ENCODE measurements at places on chromosomes 4 and X.

DNA sequence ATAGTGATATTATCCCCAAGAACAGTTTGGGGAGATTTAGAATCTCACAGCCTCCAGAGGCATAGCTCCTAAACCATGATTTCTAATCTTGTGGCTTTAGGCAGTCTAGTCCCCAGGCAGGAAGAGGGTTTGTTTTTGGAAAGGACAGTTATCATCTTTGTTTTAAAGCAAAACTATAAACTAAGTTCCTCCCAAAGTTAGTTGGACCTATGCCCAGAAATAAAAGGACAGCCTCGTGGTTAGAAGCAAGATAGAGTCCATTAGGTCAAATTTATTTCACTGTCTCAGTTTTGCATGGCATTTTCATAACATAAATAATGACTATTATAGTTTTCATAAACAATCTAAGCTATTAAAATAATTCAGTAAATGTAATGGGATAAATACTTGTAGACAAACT, 120.5 kb downstream of the MAGEC2 start:
- DNase-seq, result no peak

GRCh38 chr4:176236946-176237345, 32.1 kb downstream of the ASB5 start:
- no peak for DNase-seq

- DNase-seq, result no peak
Observed at GRCh38 chr4:142035566-142035965, 399.2 kb downstream of the IL15 start.

DNA sequence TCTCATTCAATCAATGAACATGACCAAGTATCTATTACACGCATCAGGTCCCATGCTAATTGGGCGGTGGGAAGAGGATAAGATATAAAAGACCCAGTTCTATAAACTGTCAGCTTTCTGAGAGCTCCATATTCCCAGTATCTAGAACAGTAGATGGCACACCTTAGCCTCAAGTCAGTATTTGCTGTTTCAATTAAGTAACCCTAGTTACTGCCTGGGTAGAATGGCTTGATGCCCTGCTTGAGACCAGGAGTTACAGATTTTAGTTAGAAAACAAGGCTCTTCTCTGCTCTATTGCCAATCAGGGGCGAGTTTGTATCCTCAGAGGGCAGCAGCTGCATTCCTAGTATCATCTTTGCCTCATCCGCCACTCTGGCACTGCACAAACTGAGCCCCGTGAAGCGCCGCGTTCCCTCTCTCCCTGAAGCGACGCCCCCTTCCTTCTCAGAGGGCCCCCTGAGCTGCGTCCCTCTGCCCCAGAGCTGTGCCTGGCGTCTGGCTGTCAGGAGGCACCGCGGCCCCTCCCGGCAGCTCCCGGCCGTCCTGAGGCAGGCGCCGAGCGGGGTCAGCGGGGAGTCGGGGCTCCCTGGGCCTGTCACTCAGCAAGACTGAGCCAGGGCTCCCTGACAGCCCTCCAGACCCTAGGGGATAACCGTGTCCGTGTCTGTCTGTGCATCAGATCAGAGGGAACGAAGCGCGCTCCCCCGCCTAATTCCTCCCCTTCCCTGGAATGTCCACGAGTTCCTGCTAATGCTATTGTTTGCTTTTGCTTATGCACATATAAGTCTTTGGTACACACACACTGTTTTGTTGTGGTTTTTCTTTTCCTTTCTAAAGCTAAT, 212.4 kb upstream of the TTC29 start:
- no peak for DNase-seq

- DNase-seq, result no peak
Observed at GRCh38 chr4:10879411-10880110, 195.0 kb upstream of the CLNK start.

DNA sequence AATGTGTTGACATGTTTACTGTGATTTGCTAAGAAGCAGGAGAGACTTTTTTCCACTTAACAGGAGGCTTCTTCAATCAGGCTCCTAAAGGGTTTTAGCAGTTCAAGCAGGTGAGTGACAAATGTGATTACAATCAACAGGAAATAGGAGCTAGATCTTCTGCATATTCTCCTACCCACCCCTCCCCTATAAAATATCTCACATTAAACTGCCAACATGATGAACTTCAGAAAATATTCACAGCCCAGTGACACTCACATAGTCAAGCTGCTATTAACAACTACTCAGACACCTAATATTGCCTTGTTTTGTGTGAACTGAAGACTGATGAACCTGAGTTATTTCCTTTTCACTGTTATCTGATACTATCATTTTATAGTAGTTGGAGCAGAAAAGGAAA, 55.9 kb upstream of the ANTXR2 start:
- DNase-seq, result no peak

GRCh38 chrX:12138361-12139313, at the start of gene FRMPD4:
Gene FRMPD4, plus strand, starts transcription at chrX:12138473. Its CDS starts 499 bp downstream, at chrX:12138972.
- no peak for DNase-seq

DNA sequence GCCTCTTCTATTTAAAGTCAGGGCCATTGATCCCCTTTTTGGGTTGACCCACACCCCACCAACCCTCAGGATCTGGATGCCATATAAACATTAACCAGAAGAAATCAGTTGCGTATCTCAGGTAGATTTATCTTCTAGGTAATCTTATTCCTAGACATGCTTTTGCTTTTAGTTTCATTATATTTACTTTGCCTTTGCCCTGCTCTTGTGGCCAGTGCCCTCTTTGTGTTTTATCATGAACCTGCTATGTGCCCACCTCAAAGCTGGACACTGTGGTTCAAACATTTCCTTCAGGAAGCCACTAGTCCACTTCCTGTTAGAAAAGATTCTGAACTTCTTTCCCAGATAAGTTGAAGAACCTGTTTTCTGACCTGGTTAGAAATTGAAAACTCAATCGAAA, 117.4 kb upstream of the EDNRA start:
- no peak for DNase-seq

- DNase-seq, result no peak
Observed at GRCh38 chrX:119189595-119189994, 46.5 kb upstream of the PGRMC1 start.

- DNase-seq, result no peak
Observed at GRCh38 chr4:55111601-55112000, 13.8 kb downstream of the KDR start.

- no peak for DNase-seq
Observed at GRCh38 chrX:10577853-10578252, 42.5 kb downstream of the MID1 start.

DNA sequence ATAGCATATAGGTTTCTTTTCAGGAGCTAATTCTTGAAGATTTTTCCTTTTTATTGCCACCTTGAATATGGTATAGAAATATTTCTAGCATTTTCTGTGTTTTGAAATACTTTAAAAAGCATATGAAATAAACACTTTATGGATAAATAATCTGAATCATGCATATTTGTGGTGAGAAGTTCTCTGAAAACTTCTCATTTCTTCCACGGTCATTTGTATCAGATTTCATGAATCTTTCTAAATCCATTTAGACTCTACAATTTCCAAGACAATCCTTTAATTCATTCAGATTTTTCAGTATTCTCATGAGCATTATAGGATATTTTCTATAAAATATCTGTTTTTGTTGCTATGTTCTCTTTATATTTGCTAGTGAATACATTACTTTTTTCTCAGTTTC, 16.2 kb upstream of the CA5B start:
- no peak for DNase-seq

DNA sequence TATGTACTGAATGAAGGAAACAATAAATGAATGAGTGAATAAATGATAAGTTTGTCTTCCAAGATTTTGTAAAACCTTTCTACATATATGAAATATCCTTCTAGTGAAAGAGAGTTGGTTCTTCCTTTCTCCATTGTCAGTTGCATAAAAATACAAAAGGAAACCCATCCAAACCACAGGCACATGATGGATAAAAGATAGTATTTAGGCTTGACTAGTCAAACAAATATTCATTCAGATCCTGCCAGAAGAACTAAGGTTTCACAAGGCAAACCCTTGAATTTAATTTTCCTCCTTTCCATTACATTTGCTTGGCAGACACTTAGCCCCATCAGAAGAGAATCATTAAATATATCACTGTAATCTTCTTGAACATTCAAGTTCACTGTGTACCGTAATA, 208.4 kb downstream of the COL25A1 start:
- DNase-seq, result no peak

- DNase-seq, result peak; percentile 77
Observed at GRCh38 chr4:110005461-110006056, 92.9 kb downstream of the EGF start.

GRCh38 chr4:107292979-107293378, 256.9 kb upstream of the DKK2 start:
- DNase-seq, result no peak

DNA sequence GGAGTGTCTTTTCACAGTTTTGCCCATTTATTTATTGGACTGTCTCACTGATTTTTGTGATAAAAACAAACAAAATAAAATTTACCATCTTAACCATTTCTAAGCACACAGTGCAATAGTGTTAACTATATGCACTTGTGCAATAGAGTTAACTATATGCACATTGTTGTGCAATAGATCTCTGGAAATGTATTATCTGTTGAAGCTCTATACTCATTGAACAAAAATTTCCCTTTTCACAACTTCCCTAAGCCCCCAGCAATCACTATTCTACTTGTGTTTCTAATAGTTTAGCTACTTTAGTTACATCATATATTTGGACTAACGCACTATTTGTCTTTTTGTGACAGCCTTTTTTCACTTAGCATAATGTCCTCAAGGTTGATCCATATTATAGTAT, 59.7 kb upstream of the BEX4 start:
- peak; percentile 17 for DNase-seq

DNA sequence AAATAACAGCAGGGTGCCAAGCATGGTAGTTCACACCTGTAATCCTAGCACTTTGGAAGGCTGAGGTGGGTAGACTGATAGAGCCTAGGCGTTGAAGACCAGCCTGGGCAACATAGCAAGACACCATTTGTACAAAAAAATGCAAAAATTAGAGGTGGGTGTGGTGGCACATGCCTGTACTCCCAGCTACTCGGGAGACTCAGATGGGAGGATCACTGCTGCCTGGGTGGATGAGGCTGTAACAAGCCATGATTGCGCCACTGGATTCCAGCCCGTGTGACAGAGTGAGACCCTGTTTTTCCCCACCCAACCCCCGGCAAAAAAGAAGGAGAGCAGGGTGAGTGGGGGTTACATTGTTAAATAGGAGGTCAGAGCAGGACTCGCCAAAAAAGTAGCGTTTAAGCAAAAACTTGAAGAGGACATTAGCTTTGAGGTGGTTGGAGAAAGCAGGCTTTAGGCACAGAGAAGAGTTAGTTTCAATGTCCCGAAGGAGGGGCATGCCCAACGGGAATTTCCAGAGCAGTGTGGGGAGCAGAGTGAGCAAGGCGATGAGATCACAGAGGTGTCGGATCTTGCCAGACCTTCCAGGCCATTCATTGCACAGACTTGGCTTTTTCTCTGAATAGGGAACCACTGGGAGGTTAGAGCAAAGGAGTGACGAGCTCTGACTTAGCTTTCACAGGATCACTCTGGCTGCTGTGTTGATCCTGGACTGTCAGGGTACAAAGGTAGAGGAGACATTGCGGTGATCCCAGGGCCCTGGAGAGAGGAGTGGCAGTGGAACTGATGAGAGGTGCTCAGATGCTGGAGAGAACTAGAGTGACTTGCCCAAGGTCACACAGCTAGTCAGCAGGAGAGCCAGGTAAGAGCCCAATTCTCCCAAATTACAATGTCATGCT, 70.6 kb downstream of the TRAPPC11 start:
- DNase-seq, result peak; percentile 51

DNA sequence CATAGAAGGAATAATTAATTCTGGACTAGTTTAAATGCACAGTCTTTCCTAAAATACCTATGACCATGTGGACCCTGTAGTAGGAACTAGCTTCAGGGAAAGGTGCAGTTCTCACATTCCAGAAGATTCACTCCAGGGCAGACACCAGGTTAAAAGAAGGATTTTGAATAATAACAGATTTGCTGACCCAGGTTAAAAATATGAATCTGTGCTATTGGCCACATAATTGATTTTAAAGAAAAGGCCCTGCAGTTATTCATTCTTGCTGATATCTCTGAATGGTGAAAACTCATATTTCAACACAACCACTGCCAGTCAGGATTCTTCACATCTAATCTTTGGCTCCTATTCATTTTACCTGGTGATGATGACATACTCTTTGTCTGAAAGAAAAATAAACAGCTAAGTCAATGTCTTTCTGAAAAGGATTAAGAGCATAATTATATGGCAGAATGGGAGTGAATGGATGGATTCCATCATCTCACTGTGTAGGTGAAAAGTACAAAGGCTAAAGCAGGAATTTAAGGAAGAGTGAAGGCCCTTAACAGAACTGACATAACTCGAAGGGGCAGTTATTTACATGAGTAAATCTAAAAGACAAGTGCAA, 432.8 kb downstream of the PDGFC start:
- DNase-seq, result no peak

DNA sequence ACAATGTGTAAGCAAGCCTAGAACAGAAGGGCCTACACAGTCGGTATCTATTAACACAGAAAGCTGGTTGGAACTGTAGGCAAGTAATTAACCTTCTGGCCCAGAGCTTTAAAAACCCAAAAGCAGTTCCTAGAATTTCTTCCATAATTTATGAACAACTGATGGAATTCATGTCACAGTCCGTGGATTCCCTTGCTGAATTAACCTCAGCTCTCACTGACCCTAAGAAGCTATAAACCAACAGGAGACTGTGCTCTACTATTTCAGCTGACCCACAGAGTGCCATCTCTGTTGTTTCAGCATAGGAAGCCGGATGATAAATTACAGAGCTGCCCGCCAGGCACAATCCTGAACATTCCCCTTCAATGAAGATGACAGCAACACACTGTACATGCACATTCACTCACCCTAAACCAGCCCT, 157.3 kb downstream of the PRDM5 start:
- no peak for DNase-seq

GRCh38 chr4:12178614-12179610, 750.2 kb upstream of the HS3ST1 start:
- DNase-seq, result no peak

DNA sequence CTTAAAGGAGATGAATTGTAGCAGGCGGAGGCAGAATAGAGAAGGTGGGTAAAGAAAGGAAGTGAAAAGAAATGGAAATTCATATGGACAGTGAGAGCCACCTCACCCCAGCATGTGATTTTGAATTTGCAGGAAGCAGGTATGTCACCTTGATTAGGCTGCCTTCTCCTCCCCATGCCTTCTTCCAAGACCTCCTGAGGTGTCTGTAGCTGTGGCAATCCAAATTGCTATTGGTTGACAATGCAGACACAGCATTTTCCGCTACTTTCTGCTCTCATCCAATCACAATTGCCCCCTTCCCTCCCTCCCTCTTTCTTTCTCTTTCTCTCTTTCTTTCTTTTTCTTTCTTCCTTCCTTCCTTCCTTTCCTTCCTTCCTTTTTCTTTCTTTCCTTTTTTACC, 38.5 kb downstream of the RAB33B start:
- no peak for DNase-seq
